Thyroid gland (tissue), 4 donors: ENCODE measurements at places on chromosomes 4 and X. TPM values are rescaled to one million over a fixed set of nuclear protein-coding genes. Genes with fewer than 3 reads are reported as not detected.

GRCh38 chr4:98867648-98868047, 61.3 kb downstream of the EIF4E start:
- H3K27me3 ChIP-seq = no peaks in the 10 kb centered on the region
- H3K36me3 ChIP-seq = no peaks in the 10 kb centered on the region
- H3K4me1 ChIP-seq = no peaks in the 10 kb centered on the region

DNA sequence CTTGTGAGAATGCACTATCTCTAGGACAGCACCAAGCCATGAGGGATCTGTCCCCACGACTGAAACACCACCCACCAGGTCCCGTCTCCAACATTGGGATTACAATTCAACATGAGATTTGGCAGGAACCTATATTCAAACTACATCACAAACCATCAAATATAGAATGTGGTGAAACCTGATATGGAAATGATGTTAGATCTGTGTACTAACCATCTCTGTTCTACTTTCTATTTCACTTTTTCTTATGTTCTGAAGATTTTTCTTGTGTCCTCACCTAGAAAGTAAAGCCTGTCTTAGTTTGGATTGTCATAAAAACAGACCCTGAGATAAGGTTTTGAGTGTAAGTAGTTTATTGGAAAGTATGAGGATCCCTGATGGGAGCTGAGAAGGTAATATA, 37.8 kb upstream of the TACR3 start:
- H3K27ac ChIP-seq = no peak overlapping the region
- H3K4me3 ChIP-seq = no peak overlapping the region
- H3K4me1 ChIP-seq = no peaks in the 10 kb centered on the region
- no peak for DNase-seq
- H3K27me3 ChIP-seq = no peaks in the 10 kb centered on the region

- H3K4me1 ChIP-seq = peaks cover 17% of the 10 kb centered on the region
- H3K36me3 ChIP-seq = no peaks in the 10 kb centered on the region
- no peaks in the 10 kb centered on the region for H3K27me3 ChIP-seq
- no peak for DNase-seq
- no peak overlapping the region for H3K27ac ChIP-seq
These were observed 164.7 kb upstream of the SLC7A11 start for GRCh38 chr4:138406876-138407275.

DNA sequence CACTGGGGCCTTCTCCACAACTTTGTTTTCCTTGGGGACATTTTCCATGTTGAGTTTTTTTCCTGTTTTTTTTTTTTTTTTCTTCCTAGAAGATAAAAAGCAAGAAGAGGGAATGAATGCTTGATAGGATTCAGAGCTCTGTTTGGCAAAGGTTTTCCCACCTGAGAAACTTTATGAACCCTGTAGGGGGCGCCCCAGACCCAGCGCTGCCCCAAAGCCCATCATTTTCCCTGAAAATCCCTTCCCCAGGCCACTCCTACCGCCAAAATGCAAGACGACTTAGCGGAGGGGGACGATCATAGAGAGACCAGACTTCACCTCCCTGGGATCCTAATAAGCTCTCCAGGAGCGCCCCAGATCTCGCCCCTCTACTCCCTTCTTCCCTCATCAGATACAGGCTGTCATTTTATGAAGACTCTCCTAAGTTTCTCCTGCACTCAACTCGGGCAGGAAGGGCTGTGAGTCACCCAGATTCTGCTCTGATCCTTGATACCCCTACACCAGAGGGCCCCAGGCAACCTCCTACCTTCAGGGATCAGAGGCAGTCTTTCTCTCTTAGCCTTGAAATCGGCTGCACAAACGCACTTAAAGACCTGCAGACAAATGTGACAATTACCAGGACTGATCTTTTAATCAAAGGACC, 1.4 kb downstream of the BEX5 start:
- peak; percentile 32 for DNase-seq
- no peak overlapping the region for H3K4me3 ChIP-seq
- no peaks in the 10 kb centered on the region for H3K36me3 ChIP-seq
- peak overlapping the region; percentile 65 for H3K27ac ChIP-seq
- H3K27me3 ChIP-seq = no peaks in the 10 kb centered on the region

- no peak for DNase-seq
- H3K4me1 ChIP-seq = no peaks in the 10 kb centered on the region
- H3K27ac ChIP-seq = no peak overlapping the region
- H3K4me3 ChIP-seq = no peak overlapping the region
- no peaks in the 10 kb centered on the region for H3K27me3 ChIP-seq
These were observed 10.5 kb upstream of the ADD1 start for GRCh38 chr4:2832981-2833670.

- DNase-seq = no peak
- no peak overlapping the region for H3K27ac ChIP-seq
- no peaks in the 10 kb centered on the region for H3K4me1 ChIP-seq
- no peaks in the 10 kb centered on the region for H3K36me3 ChIP-seq
- no peak overlapping the region for H3K4me3 ChIP-seq
- no peaks in the 10 kb centered on the region for H3K27me3 ChIP-seq
These were observed 307.7 kb downstream of the GPM6A start for GRCh38 chr4:175504318-175504717.

GRCh38 chrX:22139822-22140221, 107.7 kb downstream of the PHEX start:
- H3K36me3 ChIP-seq = no peaks in the 10 kb centered on the region
- no peak overlapping the region for H3K27ac ChIP-seq
- H3K4me3 ChIP-seq = no peak overlapping the region
- DNase-seq = no peak

DNA sequence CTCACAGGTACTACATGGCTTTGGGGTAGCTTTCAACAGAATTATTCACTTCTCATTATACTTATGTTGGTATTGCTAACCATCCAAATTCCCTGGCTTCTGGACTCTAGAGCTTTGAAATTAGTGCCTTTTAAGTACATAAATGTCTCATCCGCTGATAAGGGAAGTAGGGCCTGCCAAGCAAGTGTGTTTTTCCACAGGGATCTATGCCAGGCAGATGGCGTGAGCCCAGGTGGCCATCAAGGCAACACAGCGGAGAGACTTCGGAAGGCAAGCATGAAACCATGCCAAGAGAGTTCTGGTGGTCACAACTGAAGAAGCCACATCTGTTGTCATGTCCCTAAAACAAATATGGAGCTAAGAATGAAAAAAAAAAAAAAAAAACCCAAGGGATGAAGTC, 503.1 kb upstream of the LCORL start:
- H3K36me3 ChIP-seq = no peaks in the 10 kb centered on the region
- no peak overlapping the region for H3K27ac ChIP-seq
- H3K4me3 ChIP-seq = no peak overlapping the region
- H3K27me3 ChIP-seq = no peaks in the 10 kb centered on the region
- DNase-seq = no peak

DNA sequence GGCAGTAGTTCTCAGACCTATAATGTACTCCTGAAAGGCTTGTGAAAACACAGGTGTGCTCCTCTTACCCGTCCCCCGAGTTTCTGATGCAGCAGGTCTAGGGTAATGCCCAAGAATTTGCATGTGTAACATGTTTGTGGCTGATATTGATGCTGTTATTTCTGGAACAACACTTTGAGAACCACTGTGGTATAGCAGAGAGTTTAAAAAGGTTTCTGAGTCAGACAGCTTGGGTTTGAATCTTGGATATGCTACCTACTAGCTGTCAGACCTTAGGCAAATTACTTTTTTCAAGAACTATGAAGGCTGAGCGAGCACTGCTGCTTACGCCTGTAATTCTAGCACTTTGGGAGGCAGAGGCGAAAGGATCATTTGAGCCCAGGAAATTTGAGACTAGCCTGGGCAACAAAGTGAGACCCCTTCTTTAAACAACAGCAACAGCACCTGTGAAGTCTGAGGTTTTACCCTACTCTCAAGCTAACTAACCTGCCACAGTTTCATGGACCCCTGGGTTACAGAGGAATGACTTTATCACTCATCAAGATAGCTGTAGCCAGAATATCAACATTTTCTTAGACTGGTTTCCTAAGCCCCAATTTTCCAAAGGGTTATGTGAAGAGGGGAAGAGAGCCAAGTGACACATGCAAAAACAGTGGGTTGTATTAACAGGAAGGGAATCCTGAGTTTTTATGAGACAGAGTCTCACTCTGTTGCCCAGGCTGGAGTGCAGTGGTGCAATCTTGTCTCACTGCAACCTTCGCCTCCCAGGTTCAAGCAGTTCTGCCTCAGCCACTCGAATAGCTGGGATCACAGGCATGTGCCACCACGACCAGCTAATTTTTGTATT, 5.1 kb downstream of the AFF1 start:
- H3K4me3 ChIP-seq = no peak overlapping the region
- H3K36me3 ChIP-seq = no peaks in the 10 kb centered on the region
- H3K4me1 ChIP-seq = peaks cover 41% of the 10 kb centered on the region
- peak; percentile 55 for DNase-seq
- peak overlapping the region; percentile 60 for H3K27ac ChIP-seq

- no peaks in the 10 kb centered on the region for H3K36me3 ChIP-seq
- no peaks in the 10 kb centered on the region for H3K27me3 ChIP-seq
- H3K4me3 ChIP-seq = no peak overlapping the region
- peak overlapping the region; percentile 36 for H3K27ac ChIP-seq
- DNase-seq = no peak
- H3K4me1 ChIP-seq = peaks cover 15% of the 10 kb centered on the region
These were observed 14.8 kb upstream of the CXCR3 start for GRCh38 chrX:71632923-71633657.

DNA sequence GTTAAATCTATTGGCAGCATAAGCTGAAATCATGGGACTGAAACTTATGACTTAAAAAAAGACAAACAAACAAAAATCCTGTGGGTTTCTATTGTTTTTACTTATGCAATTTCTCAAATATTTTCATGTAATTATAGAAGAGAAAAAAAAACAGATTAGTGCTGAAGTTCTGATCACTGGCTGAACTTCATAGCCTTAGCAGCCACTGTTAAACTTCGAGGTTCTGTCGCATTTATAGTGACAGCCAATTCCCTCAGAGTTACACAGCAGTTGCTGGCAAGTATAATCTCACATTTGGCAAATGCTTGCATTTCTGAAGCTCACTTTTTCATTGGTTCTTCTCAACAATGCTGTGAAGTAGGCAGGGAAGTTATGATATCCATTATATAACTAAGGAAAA, 748.9 kb upstream of the MAGEB2 start:
- H3K4me1 ChIP-seq = no peaks in the 10 kb centered on the region
- no peaks in the 10 kb centered on the region for H3K27me3 ChIP-seq
- no peak overlapping the region for H3K27ac ChIP-seq
- H3K36me3 ChIP-seq = no peaks in the 10 kb centered on the region

DNA sequence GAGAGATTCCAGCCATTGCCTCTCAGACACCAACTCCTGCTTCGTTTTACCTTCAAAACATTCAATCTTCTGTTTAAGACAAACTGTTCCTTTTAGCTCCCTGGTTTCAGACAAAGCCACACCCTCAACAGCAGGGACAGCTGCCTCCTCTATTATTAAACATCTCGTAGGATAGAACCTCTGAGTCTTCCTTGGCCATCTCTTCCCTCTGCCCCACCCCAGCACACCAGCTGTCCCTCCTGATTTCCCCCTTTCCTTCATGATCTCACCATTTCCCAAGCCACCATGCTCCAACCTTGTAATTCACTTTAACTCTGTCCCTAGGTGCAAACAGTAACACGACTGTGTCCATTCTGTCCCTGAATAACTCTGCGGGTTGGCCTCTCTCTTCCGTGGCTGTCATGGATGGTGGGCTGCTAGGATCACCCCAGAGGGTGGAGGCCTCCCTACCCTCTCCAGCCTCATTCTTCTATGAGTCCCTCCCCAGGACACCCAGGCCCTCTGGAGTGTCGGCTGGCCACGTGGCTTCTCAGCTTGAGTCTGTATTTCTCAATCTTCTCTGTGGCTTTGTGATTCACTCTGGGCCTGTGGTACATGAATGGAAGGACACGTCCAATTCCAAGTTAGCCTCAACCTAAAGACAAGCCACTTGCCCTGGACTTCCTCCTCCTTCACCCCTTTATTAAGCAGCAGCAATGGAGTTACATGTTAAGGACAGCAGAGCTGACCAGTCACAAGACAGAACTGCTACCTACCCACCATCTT, 349.9 kb downstream of the FBXW7 start:
- H3K4me1 ChIP-seq = no peaks in the 10 kb centered on the region

DNA sequence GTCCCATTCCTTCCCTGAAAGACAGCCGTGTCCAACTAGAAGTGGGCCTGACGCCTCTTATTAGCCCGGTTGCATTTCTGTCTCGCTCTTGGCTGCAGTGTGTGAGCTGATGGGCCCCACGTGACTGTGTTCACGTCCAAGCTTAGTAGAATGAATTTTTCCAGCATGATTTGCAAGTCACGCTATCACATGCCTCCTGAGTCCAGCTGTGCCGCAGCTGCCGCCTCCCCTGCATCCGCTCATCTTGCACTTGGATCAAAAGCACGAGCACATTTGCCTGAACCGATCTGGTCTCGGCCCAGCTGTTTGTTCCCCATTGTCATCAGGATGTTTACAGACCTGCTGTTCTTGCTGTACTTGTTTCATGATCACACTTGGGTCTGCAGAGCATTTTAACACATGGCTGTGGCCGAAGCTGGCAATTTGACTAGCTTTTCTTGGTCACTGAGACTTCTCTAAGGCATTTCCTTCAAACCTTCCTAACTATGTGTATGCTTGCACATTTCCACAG, 126.5 kb downstream of the KIT start:
- H3K4me1 ChIP-seq = peaks cover 10% of the 10 kb centered on the region
- peak overlapping the region; percentile 27 for H3K27ac ChIP-seq
- DNase-seq = peak; percentile 42
- H3K4me3 ChIP-seq = no peak overlapping the region
- no peaks in the 10 kb centered on the region for H3K36me3 ChIP-seq

GRCh38 chrX:41352329-41352838, 18.4 kb downstream of the DDX3X start:
- no peak overlapping the region for H3K27ac ChIP-seq
- H3K36me3 ChIP-seq = peaks cover 27% of the 10 kb centered on the region
- no peak overlapping the region for H3K4me3 ChIP-seq
- H3K27me3 ChIP-seq = no peaks in the 10 kb centered on the region

- DNase-seq = no peak
- no peaks in the 10 kb centered on the region for H3K36me3 ChIP-seq
- H3K27me3 ChIP-seq = no peaks in the 10 kb centered on the region
- no peaks in the 10 kb centered on the region for H3K4me1 ChIP-seq
These were observed 654.6 kb downstream of the IL1RAPL1 start for GRCh38 chrX:29241809-29242208.

MAGEC1 gene
- not detected for total RNA-seq

GRCh38 chr4:71583971-71584370, 199.9 kb downstream of the GC start:
- no peak for DNase-seq
- no peaks in the 10 kb centered on the region for H3K4me1 ChIP-seq
- no peak overlapping the region for H3K4me3 ChIP-seq
- H3K27ac ChIP-seq = no peak overlapping the region
- H3K36me3 ChIP-seq = no peaks in the 10 kb centered on the region

CXorf65 gene
- total RNA-seq = not detected

- no peaks in the 10 kb centered on the region for H3K27me3 ChIP-seq
- no peaks in the 10 kb centered on the region for H3K36me3 ChIP-seq
- no peaks in the 10 kb centered on the region for H3K4me1 ChIP-seq
- DNase-seq = no peak
These were observed 154.3 kb upstream of the GIMD1 start for GRCh38 chr4:106522839-106523238.

GRCh38 chr4:150078041-150078578, at the start of gene DCLK2:
Gene DCLK2, plus strand, starts transcription at chr4:150078445. Its CDS starts 583 bp downstream, at chr4:150079028.
- no peaks in the 10 kb centered on the region for H3K27me3 ChIP-seq
- H3K36me3 ChIP-seq = no peaks in the 10 kb centered on the region
- DNase-seq = peak; percentile 83
- H3K27ac ChIP-seq = peak within 1 kb of the TSS; percentile 83

MAGIX gene
- 40.9 TPM for total RNA-seq

GRCh38 chr4:1399508-1400190, 6.6 kb downstream of the NKX1-1 start:
- H3K4me1 ChIP-seq = no peaks in the 10 kb centered on the region
- no peak overlapping the region for H3K4me3 ChIP-seq
- H3K27me3 ChIP-seq = peaks cover 29% of the 10 kb centered on the region
- H3K36me3 ChIP-seq = no peaks in the 10 kb centered on the region

- no peaks in the 10 kb centered on the region for H3K4me1 ChIP-seq
- H3K27me3 ChIP-seq = no peaks in the 10 kb centered on the region
These were observed 19.9 kb upstream of the PABPC5 start for GRCh38 chrX:91414713-91415112.
